ENCODE measurements at places on chromosomes 4 and X. TPM values are rescaled to one million over a fixed set of nuclear protein-coding genes. Genes with fewer than 3 reads are reported as not detected.

The CENPVL2 gene
- total RNA-seq: not detected

The SLC6A14 gene
- total RNA-seq: not detected

The SH3D19 gene
- total RNA-seq: 35.1 TPM

The FAM47A gene
- total RNA-seq: not detected

The RBM47 gene
- 370 TPM for total RNA-seq

DNA sequence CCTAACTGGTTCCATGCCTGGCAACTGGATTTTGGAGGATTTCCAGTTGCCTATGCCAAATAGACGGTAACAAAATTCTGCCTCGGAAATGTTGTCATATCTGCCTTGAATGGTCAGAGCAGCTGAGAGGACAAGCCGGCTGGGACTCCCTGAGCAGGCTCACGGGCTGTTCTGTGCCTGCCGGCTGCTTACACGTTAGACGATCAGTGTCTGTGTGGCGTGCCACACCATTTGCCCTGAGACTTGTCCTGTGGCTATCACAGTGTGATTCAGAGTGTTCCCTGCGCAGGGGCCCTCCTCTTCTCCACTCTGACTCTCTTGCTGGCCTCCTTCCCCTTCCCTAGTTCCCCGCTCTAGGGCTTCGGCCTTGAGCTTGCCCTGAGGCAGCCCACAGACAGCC lies 42.4 kb downstream of the RAI2 start:
- H3K4me1 ChIP-seq: peaks cover 3% of the 10 kb centered on the region
- H3K4me3 ChIP-seq: no peak overlapping the region
- no peaks in the 10 kb centered on the region for H3K27me3 ChIP-seq
- DNase-seq: peak; percentile 57
- peak overlapping the region; percentile 33 for H3K27ac ChIP-seq
- H3K36me3 ChIP-seq: no peaks in the 10 kb centered on the region

DNA sequence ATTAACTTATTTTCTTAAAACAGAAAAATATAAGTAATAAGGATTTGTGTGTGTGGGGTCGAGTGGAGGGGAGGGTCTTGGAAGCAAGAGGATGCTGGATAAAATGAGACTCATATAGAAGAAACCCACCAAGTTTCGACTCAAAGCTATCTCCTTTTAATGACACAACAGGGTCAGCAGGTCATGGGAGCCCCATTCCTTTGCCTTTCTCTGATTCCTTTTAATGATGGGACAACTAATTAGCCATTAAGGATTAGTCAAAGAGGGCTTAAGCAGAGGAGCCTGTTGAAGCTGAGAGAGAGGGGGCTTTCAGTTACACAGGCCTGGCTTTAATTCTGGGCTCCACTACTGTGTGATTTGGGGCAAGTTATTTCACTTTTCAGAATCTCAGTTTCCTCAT lies 102.8 kb downstream of the GPR50 start:
- no peaks in the 10 kb centered on the region for H3K4me1 ChIP-seq
- no peaks in the 10 kb centered on the region for H3K27me3 ChIP-seq
- H3K36me3 ChIP-seq: no peaks in the 10 kb centered on the region
- H3K4me3 ChIP-seq: no peak overlapping the region
- no peak overlapping the region for H3K27ac ChIP-seq

- H3K4me1 ChIP-seq: no peaks in the 10 kb centered on the region
- no peak overlapping the region for H3K4me3 ChIP-seq
- no peak for DNase-seq
- no peaks in the 10 kb centered on the region for H3K36me3 ChIP-seq
- no peak overlapping the region for H3K27ac ChIP-seq
Observed at GRCh38 chrX:121161501-121161933, 114.1 kb downstream of the GLUD2 start.

DNA sequence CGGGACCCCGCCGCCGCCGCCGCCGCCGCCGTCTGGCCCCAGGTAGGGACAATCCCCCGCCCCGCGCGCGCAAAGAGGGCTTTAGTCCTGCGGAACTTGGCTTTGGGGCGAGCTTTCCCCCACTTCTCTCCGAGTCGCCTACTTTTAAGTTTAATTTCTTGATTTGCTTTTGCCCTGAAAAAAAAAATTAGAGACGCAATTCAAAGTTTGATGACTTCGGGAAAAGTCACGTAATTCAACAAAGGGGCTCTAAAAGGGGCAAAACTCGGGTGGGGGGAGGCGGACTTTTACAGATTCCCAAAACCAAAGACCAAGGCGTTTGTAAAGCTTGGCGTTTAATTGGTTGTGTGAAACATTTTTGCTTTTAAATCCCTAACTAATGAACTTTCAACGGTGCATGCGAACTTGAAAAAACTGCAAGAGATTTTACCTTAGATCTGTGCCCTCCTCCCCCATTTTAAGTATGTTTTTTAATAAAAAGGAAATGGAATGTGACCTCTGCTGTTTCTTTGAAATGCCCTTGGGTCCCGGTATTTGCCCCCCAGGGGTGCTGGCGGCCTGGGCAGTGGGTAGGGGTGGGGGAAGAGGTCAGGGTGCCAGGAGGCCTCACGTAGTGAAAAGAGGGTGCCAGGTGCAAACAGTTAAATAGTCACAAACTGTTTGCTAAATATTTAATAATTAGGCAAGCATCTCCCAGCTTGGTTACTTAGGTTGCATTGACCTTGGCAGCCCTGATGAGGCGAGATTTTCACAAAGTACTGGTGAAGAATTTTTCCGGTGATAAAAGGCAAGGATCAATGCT lies 209.7 kb downstream of the NWD2 start:
- H3K27ac ChIP-seq: no peak overlapping the region
- peaks cover 37% of the 10 kb centered on the region for H3K27me3 ChIP-seq
- no peak for DNase-seq
- H3K4me3 ChIP-seq: no peak overlapping the region
- H3K4me1 ChIP-seq: peaks cover 14% of the 10 kb centered on the region

DNA sequence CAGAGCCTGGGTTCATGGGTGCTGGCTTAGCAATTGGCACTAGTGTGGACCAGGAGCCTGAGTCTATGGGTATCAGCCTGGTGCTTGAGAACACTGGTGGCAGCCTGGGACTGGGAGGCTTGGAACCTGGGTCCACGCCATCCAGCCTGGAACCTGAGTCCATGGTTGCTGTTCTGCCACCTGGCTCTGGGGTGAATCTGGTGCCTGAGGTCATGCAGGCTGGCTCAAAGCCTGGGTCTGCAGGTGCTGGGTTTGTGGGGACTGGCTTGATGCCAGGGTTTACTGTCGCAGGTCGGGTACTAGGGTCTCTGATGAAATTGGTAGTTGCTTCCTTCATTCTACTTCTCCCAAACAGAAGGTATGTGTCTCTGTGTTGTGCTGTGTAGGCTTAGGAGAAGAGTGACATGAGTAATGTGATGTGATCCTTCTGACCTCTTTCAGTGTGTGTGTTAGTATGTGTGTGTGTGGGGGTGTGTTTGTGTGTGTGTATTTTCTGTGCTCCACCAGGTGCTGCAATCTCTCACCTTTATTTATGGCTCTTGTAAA lies 517.0 kb upstream of the EPHA5 start:
- H3K27ac ChIP-seq: no peak overlapping the region
- no peaks in the 10 kb centered on the region for H3K27me3 ChIP-seq
- no peak for DNase-seq
- no peaks in the 10 kb centered on the region for H3K4me1 ChIP-seq

DNA sequence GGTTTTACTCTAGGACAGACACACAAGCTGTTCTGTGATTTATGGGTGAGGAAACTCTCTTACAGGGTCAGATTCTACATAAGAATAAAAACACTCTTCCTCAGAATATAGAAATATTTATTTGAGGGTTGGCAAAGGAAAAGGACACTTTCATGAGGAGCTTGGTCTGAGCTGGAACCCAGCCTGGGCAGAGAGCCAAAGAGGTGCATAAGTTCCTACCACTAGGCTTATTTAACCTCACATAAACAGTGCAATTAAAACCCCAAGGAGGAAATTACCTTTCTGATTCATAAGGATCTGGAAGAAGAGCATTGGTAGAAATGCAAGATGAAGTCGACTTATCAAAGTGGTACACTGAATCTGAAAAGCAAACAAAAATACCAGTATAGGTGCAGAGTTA lies 32.9 kb downstream of the SETD7 start:
- H3K4me3 ChIP-seq: no peak overlapping the region
- DNase-seq: no peak
- H3K27me3 ChIP-seq: no peaks in the 10 kb centered on the region
- H3K27ac ChIP-seq: no peak overlapping the region

Measured in adrenal gland (tissue), 19 donors.